ENCODE measurements at places on chromosomes 5 and 9. TPM values are rescaled to one million over a fixed set of nuclear protein-coding genes. Genes with fewer than 3 reads are reported as not detected.

CREBRF gene
- total RNA-seq: 40.4 TPM

- no peak overlapping the region for H3K4me3 ChIP-seq
- H3K36me3 ChIP-seq: peaks cover 35% of the 10 kb centered on the region
These were observed 35.1 kb downstream of the SMARCA2 start for GRCh38 chr9:2050236-2050635.

DNA sequence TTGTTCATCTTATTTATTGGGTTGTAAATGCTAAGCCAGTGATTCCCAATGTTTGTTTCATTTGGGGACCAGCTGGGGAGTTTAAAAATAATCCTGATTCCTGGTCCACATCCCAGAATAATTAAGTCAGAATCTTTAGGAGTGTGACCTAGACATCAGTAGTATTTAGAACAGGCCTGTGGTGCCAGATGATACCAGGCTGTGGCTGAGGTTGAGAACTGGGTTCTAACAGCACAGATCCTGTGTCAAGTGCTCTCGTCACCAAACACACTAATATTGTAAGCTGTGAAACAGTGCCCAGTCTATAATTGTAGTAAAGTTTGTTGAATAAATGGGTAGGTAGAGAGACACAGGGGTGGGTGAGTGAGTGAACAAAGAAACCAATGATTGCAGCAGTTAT lies 172.1 kb upstream of the PPP1R2B start:
- no peak overlapping the region for H3K4me3 ChIP-seq
- H3K27ac ChIP-seq: no peak overlapping the region
- H3K27me3 ChIP-seq: peaks cover 6% of the 10 kb centered on the region
- H3K4me1 ChIP-seq: no peaks in the 10 kb centered on the region
- no peak for DNase-seq

DNA sequence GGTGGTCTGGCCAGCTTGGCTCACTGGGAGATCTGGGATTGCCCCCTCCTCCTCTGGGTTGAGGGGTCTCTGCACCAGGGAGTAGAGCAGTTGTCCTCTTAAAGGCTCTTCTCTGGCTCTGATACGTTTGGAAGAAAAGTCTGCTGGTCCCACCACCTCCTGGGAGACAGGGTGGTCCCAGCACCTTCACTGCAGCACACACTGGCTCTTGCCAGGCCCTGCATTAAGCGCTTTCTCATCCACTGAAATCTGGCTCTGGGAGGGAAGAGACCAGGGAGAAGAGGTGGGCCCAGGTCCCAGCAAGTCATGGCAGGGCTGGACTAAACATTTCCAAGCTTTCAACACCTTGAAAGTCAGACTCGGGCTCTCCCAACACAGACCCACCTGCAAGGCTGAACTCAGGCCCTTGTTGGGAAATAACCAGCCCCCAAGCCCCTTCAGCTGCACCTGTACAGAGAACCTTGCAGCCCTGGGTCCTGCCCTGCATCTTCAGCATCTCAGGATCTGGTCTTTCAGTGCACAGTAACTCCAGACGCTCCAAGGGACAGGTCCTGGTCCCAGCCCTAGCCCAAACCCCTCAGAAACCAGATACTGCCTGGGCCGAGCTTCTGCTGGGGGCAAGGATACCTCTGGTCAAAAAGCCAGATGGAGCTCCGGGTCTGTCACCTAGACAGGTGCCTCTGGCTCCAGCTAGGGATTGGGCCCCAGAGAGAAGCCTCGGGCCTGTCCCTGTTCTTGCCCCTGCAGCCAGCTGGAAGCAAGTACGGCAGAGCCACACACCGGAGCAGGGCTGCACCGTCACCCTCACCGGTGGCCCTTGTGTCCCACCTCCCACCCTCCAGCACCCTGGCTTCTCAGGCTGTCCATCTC lies 134.5 kb downstream of the DAB2IP start:
- H3K36me3 ChIP-seq: no peaks in the 10 kb centered on the region
- peaks cover 9% of the 10 kb centered on the region for H3K4me1 ChIP-seq
- no peak for DNase-seq
- no peak overlapping the region for H3K27ac ChIP-seq
- H3K27me3 ChIP-seq: peaks cover 8% of the 10 kb centered on the region
- no peak overlapping the region for H3K4me3 ChIP-seq

SMIM33 gene
- total RNA-seq: 0.44 TPM

DNA sequence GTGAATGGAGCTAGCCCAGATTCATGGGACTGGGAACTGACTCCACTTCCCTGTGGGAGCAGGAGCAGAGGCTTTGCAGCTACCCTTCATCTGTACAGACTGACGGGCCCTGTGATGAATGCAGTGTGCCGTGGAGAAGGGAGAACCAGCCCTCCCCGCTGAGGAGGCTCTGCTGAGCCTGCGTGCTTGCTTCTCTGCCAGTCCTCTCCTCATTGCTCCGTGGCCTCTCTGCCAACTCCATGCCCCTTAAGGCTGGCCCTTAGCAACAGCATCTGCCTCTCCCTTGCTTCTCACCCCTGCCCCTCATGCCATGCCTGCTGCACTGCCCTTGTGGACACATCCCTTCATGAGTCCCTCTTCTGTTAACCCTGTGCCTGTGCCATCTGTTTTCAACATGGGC lies 53.6 kb downstream of the GADD45G start:
- DNase-seq: no peak
- H3K4me1 ChIP-seq: peaks cover 37% of the 10 kb centered on the region
- H3K27me3 ChIP-seq: peaks cover 22% of the 10 kb centered on the region
- H3K4me3 ChIP-seq: peak overlapping the region; percentile 7
- H3K36me3 ChIP-seq: peaks cover 5% of the 10 kb centered on the region
- H3K27ac ChIP-seq: peak overlapping the region; percentile 72

DNA sequence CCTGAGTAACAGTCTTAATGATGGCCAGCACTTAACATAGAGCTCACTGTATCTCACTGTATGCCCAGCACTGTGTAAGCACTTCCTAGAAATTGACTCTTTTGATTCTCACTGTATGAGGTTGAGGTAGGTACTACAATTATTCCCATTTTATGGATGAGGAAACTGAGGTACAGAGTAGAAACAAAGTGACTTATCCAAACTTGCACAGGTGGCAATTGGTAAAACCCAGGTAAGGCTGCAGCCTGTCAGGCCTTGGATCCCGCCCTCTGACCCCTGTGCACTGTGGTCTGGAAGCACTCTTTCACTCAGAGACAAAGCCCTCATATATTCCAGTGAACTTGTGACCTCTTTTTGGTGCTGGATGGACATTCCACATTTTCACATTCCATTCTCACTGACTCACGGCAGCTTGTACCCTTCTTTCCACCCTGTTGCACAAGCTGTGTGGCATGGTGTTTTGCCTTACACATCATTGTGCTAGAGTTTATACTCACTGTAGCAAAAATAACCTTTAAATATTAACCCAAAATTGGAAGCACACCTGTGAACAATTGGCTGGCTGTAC lies 21.7 kb downstream of the ANKRD55 start:
- peaks cover 2% of the 10 kb centered on the region for H3K27me3 ChIP-seq
- H3K27ac ChIP-seq: no peak overlapping the region
- no peak for DNase-seq

GRCh38 chr9:93457006-93457405 lies 3.6 kb upstream of the FAM120AOS start:
- H3K4me3 ChIP-seq: peak overlapping the region; percentile 6
- H3K27me3 ChIP-seq: no peaks in the 10 kb centered on the region
- H3K4me1 ChIP-seq: peaks cover 61% of the 10 kb centered on the region
- no peak for DNase-seq
- peaks cover 21% of the 10 kb centered on the region for H3K36me3 ChIP-seq
- H3K27ac ChIP-seq: no peak overlapping the region

DNA sequence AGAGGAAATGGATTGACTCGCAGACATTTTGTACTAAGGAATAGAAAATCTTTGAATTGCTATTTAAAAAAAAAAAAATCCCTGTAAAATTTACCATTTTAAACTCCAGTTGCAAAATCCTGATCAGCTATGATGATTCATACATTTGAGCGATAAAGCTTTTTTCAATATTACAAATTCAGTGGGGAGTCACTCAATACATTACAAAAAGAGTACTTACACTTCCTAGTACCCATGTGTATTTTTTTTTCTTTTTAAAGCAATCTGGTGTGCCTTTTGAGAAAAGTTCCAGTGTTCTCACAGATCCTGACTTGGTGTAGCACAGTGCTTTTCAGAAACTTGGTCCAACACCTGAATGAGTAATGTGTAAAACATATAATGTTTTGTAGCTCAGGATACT lies 54.3 kb downstream of the PIK3R1 start:
- no peak for DNase-seq
- H3K36me3 ChIP-seq: peaks cover 11% of the 10 kb centered on the region
- no peak overlapping the region for H3K27ac ChIP-seq
- H3K4me1 ChIP-seq: peaks cover 55% of the 10 kb centered on the region
- H3K27me3 ChIP-seq: no peaks in the 10 kb centered on the region
- H3K4me3 ChIP-seq: no peak overlapping the region

DNA sequence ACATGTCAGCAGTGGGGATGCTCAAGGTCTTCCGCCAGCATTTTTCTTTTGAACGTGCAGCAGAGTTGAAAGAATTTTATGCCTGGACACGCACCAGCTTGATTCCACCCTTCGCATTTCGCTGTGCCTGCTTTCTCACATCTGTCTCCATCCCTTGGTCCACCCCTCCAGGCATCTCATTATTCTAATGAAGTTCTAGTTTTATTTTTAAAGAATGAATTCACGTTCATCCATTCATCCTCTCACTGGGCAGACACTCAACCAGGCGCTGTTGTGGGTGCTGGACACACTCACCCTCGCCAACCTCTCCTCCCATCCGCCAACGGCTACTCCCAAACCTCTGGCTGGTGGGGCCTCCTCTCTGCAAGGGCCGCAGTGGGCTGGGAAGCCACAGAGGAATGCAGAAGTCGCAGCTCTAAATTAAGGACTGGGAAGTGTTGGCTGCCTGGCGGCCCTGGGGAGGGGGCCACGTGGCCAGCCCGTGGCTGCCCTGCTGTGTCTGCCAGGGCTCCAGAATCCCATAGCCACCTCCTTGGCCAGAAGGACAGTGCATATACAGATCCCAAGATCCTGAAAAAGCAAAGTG lies 6.7 kb downstream of the SUSD3 start:
- peak overlapping the region; percentile 95 for H3K27ac ChIP-seq
- peaks cover 58% of the 10 kb centered on the region for H3K4me1 ChIP-seq
- H3K27me3 ChIP-seq: no peaks in the 10 kb centered on the region
- DNase-seq: no peak
- peaks cover 37% of the 10 kb centered on the region for H3K36me3 ChIP-seq

TRAF1 gene
- total RNA-seq: 97.1 TPM

PRR16 gene
- not detected for total RNA-seq

Measured in activated naive CD8-positive, alpha-beta T cell treated with anti-CD3 and anti-CD28 coated beads, Interleukin-2, amount 10 ng/mL, durations not matched to agents 7 days and 5 days (primary cell).